NCI-H187 (cell line): ENCODE measurements at places on chromosomes 5 and 9.

DNA sequence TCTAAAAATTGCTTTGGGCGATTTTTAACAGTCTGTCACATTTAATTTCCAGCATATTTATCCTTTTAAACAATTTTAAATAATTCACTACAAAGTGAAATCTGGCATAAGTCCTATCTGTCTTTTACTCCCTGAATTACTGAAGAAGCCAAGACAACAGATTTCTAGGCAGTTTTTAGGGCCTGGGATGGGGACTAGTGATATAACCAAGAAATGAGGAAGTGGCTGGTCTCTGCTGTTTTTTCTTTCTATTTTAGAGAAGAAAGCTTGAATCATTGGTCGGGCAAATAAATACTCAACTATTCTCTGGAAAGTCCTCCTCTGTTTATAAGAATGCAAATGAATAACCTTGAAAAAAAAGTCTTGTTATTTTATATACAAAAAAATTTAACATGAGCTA is 79.7 kb upstream of the SSBP2 start:
- DNase-seq = no peak

DNA sequence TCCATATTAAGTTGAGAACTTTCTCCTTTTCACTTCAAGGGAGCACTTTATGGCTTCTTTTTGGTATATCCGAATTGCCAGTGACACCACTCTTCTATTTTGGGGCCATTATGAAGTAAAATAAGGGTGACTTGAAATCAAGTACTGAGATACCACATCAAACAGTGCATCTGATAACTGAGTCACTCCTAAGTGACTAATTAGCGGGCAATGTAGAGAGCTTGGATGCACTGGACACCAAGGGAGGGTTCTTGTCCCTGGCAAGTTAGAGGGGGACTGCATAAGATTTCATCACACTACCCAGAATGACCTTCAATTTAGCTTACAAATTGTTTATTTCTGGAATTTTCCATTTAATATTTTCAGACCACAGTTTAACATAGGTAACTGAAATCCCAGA is 813.9 kb upstream of the CDH10 start:
- no peak for DNase-seq

DNA sequence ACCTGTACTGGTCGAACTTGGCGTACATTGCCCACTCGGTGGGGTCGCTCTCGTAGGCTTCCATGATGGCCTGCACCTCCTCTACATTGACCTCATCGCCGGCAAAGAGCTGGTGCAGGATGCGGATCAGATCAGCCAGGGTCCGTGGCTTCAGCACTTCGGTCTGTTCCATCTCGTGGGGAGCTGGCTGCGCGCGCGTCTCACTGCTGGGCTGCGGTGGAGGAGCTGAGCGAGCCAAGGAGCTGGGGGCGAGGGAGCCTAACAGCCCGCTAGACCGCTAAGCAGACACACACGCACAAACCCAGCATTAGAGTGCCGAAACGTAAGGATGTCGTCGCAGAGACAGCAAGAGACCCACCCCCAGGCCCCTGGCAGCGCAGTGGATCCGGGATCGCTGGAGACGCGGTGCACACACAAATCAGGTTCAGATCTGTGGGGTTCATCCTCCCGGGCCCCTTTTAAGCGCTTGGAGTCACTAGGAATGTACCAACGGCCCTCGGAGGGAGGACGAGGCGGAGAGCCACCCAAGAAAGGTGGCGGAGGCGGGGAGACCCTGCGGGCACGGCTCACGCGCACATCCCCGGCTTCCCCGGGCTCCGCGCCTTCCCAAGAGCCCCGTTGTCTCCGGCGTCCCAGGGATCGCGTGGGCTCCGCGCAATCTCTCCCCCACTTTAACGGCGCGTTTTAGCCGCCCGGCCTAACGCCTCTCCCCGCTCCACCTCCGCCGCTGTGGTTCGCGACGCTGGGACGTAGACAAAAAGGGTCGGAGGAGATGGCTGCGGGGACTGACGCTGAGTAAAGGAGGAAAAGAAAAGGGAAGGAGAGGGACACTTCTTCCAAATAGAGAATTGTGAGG is at the start of gene CDO1:
TSS of gene CDO1 (minus strand) at position 434 of the 856 bp plus-strand sequence. CDS start at position 172, 262 bp downstream.
- DNase-seq = no peak

DNA sequence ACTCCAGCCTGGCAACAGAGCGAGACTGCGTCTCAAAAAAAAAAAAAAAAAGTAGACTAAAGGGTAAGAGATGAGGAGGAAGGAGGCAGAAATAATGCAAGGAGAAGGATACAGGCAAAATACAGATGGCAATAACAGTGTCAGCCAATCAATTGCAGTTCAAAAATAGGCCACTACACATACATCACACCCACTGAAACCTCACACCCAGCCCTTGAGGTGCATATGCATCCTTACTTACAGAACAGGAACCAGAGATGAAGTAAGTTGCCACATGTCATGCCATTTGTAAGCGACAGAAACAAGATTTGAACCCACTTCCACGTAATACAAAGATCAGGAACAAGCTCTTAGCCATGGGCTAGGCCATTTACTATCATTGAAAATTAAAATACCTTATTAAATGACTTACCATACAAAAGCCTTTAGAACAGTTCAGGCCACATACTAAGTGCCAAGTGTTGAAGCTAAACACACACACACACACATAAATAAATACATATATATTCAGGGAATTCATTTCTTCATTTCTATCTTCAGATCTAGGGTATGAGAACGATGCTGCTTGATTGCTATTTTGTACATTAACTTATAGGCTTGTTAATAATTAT is 98.4 kb downstream of the FNBP1 start:
- no peak for DNase-seq

DNA sequence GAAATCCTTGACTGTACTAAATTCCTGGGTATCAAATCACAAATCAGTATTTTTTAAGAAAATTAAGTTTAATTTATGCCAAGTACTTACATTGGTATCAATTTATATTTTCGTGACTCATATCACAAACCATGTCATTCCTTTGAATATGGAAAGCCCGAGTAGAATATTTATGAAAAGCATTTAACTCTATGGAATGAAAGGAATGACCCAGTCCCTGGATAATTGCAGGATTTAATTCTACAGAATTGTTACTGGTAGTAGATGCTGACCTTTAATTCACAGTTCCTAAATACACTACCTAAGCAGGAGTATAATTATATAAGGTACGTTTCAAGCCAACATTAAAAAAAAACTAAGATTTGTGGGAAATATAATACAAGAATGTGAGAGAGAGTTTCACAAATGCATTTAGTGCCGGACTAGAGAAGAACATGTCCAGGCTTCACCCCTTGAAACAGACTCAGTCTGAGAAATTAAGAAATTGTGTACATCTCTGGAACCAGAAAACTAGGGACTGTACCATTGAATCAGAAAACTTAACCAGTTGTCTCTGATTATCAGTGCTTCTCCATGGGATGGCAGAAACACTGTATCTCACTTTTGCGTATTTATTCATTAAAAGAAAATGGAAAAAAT is 28.5 kb upstream of the PLPPR1 start:
- DNase-seq = no peak

GRCh38 chr5:177552839-177553455 is 1.4 kb downstream of the FAM193B start:
- DNase-seq = no peak

DNA sequence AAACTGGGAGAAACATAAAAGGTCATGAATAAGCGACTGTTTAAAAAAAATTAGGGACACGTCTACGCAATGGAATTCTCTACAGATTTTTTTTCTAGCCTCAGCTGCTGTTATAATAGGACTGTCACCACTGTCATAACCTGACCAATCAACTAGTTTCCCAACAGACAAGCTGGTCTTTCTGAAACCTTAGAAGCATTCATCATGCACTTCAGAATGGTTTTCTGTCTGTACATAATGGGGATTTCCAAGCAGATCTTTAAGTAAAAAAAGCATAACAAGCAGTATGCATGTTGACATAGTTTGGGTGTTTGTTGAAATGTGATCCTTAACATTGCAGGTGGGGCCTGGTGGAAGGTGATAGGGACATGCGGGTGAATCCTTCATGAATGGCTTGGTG is 58.3 kb upstream of the SEMA6A start:
- no peak for DNase-seq

- no peak for DNase-seq
Measured at GRCh38 chr9:114791736-114792135, 14.1 kb downstream of the TNFSF15 start.

DNA sequence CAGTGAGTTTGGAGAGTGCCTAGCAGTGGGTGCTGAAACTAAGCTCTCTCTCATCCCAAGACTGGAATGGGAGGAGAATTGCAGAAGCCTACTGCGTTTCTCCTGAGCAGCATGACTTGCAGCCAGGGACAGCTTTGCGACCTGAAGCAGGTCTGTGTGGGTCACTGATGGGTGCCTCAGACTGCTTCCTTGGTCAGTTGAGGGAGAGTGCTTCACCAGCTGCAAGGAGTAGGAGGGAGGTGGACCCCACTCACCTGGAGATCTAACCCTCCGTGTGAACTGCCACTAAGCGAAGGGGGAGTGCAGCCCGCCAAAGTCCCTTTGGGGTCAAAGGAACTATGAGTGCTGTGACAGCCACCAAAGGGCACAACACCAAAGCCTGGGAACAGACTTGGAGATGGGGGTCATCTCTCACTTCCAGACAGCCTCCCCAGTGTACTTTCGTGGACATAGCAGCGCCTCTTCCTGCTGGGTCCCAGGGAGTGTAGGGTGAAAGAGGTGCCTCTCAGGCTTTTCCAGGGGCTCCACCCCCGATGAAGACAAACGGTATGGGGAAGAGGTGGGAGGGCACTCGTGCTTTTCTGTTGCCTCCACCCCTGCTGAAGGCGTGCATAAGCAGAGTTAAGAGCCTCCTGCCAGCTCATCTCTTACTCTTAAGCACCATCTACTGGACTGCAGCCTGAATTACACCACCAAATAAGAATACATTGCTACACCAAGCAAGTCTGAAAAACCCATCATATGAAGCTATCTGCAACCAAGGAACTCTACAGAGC is 34.3 kb upstream of the MACIR start:
- DNase-seq = peak; percentile 10

GRCh38 chr5:125152044-125152443 is 405.6 kb upstream of the ZNF608 start:
- DNase-seq = no peak

- DNase-seq = no peak
Measured at GRCh38 chr5:33781286-33781685, 110.5 kb downstream of the ADAMTS12 start.

DNA sequence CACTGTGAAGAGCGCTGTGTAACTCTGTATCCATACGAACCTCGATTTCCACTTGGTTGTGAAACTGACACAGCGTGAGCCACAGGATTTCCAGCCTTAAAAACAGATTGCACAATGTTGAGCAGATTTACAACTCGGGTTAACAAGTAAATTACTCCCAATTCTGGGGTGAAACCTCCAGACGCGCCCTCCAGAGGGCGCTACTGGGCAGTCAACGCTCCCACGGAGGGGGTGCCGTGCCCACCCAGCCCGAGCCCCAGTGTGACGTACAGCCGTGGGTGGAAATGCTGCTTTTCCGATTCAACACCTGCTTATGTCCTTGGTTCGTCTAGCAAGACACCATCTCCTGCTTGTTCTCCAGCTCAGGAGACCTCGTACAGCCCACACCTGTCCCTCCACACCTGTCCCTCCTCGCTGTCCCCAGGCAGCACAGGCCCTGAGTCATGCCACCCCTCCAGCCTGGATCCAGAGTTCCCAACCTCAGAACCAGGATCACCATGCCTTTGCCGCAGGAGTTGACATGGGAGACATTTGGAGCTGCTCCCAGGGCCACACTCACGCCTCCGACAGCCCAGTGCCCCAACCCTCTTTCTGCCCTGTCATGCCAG is 34.4 kb upstream of the SLC6A3 start:
- no peak for DNase-seq

GRCh38 chr5:1514027-1514818 is 9.5 kb downstream of the LPCAT1 start:
- no peak for DNase-seq
